Activated CD4-positive, alpha-beta T cell treated with anti-CD3 and anti-CD28 coated beads, Interleukin-2, amount 50 U/mL, for 16 hours (primary cell): ENCODE measurements at places on chromosomes 7 and 10.

- DNase-seq = no peak
These were observed 41.7 kb upstream of the OPALIN start for GRCh38 chr10:96400465-96400864.

- no peak for DNase-seq
These were observed 658.2 kb downstream of the LRMDA start for GRCh38 chr10:76089556-76090180.

- no peak for DNase-seq
These were observed 167.2 kb downstream of the EBF3 start for GRCh38 chr10:129796710-129797420.

DNA sequence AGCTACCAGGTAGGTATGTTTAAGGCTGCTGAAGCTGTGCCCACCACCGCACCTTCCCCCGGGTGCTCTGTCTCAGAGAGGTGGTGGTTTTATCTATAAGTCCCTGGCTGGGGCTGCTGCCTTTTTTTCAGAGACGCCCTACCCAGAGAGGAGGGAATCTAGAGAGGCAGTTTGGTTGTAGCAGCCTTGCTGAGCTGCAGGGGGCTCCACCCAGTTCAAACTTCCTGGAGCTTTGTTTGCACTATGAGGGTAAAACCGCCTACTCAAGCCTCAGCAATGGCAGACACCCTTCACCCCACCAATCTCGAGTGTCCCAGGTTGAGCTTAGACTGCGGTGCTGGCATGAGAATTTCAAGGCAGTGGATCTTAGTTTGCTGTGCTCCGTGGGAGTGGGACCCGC, 43.6 kb upstream of the CYP2C18 start:
- no peak for DNase-seq

DNA sequence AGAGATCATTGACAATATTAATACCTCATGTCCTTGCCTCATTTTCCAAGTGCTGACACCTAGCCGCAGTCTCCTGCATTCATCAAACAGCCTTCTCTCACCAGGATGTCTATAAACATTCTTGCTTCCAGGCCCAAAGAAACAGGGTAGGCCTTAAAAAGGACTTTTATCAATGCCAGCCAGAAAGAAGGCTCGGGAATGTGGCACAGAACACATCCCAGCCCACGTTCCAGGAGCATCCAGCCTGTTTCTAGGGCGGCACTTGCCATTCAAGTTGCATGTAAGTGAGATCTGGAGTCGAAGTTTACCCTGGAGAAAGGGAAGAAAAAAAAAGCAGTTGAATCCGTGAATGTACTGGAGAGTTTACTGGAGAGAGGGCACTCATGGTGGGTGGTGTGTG, 1083.1 kb downstream of the KCNMA1 start:
- DNase-seq = no peak

- DNase-seq = no peak
These were observed 84.3 kb downstream of the NPTX2 start for GRCh38 chr7:98701372-98701771.

- no peak for DNase-seq
These were observed 91.3 kb upstream of the TMEM229A start for GRCh38 chr7:124124201-124124600.

GRCh38 chr7:34320926-34321661, 336.9 kb upstream of the NPSR1 start:
- DNase-seq = peak; percentile 54

- no peak for DNase-seq
These were observed 36.9 kb upstream of the C10orf67 start for GRCh38 chr10:23381298-23382040.

DNA sequence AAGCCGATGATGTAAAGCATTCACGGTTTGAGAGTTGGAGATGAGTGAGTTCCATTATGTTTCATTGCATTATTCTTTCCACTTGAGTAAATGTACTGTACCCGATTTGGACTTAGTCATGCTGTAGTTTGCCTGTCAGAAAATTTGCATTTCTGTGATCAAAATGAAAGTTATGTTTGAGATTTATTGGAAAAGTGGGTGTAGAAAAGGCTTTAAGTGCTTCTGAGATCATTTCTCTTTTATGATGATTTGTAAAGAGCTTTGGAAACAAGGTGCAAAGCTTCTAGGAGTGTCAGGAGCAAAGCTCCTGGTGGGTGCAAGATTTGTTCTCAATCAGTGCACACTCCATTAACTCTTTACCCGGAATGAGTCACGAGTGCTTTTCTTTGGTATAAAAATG, 204.1 kb upstream of the POM121L12 start:
- no peak for DNase-seq

DNA sequence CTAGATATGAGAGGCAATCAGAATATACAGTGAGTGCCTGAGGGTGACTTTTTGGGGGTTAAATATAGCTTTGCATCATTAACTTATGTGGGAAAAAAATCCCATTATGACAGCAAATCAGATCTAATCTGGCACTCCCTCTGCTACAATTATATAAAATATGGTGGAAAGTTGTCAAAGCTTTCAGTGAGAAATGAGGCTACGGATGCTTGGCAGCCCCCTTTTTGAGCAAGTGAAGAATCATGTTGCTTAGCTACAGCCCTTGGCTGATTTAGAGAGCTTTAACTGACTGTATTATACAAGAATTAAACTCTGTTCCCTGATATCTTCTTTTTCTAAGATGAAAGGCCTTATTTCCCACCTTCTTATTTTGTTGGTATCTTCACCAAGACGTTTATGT, 57.4 kb downstream of the GPR158 start:
- no peak for DNase-seq

GRCh38 chr7:142231716-142232115, 26.1 kb downstream of the PRSS58 start:
- no peak for DNase-seq

DNA sequence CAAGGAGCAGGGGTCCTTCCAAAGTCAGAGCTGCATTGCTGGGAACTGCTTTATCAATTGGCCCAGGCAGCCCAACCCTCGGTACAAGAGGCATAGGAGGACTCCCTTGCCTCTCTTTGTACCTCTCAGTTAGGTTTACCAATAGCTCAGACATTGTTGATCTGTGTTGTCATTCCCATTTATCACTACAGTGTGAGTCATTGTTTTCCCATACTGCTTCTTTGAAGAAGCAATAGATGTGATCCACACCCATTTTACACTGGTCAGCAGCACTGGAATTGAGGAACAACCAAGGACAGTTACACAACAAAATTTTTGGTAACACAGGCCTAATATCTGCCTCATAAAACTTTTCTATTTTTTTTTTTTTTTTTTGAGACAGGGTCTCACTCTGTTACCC, 307.2 kb downstream of the SNX13 start:
- no peak for DNase-seq

- DNase-seq = no peak
These were observed 41.4 kb downstream of the INSYN2A start for GRCh38 chr10:127154831-127155620.

- no peak for DNase-seq
These were observed 976.0 kb downstream of the DNAJB9 start for GRCh38 chr7:109545686-109546085.

- no peak for DNase-seq
These were observed 276.9 kb downstream of the SKAP2 start for GRCh38 chr7:26587536-26587935.

GRCh38 chr10:48940372-48940771, 732 bp upstream of the LRRC18 start:
- DNase-seq = no peak

GRCh38 chr10:100749309-100750217, 4.2 kb downstream of the PAX2 start:
- DNase-seq = no peak

DNA sequence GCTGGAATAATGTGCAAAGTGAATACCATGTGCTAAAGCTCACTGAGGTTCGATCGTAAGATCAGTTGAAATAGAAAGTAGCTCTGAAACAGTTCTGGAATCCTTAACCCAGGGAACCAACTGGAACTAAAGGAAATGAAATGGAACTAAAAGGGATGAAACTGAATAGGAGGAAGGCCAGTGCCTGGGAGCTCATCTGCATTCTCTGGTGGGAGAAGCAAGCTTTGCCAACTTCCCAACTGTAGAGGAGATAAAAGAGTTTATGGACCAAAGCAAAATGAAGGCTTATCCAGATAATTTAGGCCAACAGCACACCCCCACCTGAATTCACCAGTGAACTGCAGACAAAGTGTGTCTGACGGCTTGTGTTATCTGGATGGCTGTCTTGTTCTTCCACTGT, 188.6 kb upstream of the HABP2 start:
- DNase-seq = no peak

DNA sequence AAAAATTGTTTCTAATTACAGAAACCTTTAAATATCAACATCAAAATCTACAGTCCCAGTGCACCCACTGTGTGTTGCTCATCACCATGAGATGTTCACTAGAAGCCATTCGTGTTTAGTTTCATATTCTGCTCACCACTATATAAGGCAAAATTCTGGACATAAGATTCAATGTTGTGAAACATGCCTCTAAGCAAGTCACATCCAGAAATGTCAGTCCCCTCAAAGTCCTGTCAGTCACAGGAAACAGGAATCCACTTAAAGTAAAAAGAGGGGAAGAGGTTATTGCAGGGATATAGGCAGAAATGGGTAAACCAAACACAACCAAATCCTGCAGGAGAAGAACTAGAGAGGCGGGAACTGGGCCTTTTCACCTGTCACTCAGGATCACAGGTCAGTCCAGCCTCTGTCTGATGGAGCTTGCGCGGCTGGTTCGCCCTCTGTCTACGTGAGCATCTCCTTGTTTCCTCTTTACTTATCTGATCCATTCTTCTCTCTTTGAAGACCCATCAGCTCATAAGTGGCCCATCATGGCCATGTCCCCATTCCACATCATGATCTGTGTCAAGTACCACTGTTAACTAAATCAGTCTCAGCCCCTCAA, 58.4 kb downstream of the MYPN start:
- DNase-seq = no peak

DNA sequence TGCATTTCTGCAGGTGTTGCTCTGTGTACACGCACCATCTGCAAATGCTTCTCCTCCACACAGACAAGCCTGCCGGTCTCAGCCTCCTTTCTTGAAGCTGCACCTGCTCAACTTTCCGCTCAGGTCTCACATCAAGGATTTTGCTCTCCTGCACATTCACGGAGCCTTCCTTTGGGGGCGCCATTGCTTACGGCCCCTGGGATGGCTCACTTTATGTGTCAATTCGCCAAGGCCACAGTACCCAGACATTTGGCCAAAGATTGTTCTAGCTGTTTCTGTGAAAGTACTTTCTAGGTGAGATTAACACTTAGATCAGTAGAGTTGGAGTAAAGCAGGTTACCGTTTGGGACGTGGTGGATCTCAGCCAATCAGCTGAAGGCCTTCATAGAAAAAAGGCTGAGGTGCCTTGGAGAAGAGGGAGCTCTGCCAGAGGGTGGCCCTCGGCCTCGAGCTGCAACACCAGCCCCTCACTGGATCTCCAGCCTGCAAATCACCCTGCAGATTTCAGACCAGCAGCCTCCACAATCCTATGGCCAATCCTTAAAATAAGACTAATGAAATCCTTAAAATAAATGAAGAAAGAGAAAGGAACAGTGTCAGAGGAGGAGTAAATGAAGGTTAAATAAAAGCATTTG, 39.9 kb upstream of the PPP2R2D start:
- no peak for DNase-seq

GRCh38 chr10:100043344-100043743, 33.6 kb upstream of the DNMBP start:
- DNase-seq = peak; percentile 21

GRCh38 chr7:21616091-21616490, 73.3 kb downstream of the DNAH11 start:
- no peak for DNase-seq

GRCh38 chr10:34018129-34018528, 683.7 kb upstream of the NRP1 start:
- DNase-seq = no peak

GRCh38 chr7:115822801-115823200, 207.8 kb downstream of the TFEC start:
- DNase-seq = no peak

DNA sequence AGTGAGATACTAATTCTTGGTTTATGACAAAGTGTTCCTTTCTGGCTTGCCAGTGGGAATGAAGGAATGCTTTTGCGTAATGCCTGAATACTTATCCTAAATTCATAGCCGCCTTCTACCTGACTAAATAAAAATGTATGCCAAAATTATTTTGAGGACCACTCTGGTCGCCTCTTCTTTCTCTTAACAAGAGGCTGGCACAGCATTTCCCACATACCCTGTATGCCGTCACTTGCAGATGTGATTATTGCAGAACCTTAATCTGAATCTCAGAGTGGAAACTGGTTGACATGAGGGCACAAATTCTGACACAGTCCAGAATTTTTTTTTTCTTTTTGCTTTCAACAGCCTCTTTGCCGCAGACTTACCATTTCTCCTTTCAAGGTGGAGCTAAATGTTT, 124.6 kb upstream of the GLCCI1 start:
- DNase-seq = no peak

- no peak for DNase-seq
These were observed 64.5 kb upstream of the PODXL start for GRCh38 chr7:131620673-131621609.

- peak; percentile 78 for DNase-seq
These were observed 514.8 kb downstream of the DNAJB6 start for GRCh38 chr7:157851501-157852067.
